ENCODE measurements at places on chromosomes 12 and 14.
A peak's percentile ranks its signal among the peaks of the same experiment; 100 is the strongest.

DNA sequence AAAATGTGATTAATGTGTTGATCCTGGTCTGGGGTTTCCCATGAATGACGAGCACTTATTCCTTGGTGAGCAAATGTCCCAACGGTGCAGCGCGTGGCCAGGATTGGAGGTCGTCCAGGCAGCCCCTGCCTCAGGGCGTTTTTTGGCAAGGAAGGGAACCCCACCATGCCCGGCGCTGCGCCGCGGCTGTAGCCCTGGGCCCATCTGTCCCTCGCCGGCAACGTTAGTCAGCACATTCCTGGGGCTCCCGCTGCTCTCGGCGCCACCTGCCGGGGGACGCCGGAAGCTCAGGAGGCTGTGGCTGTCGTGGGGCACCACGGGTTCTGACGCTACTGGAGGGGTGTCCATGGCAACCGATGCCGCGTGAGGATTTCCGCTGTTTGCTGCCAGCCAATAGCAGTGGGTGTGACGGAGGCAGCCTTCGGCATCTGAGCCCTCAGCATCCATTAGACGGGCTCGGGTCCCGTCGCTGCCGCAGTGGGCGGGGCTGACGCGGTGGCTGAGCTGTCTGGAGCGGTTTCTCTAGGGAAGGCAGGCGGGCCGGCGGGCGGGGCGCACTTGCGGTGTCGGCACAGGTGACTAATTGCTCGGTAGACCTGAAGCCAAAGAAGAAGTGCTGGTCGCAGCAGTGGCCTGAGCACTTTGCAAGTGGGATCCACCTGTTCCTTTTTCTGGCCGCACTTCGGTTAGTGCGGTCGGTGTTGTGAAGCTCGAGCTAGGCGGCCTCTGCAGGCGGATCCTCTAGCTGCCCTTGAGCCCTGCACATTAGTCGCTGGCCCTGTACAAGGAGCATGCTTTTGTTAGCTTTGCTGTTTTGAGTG lies 29.5 kb downstream of the RAB35 start:
- DNase-seq = peak; percentile 97

GRCh38 chr12:67646775-67647174 lies 1.8 kb upstream of the DYRK2 start:
- no peak for DNase-seq

DNA sequence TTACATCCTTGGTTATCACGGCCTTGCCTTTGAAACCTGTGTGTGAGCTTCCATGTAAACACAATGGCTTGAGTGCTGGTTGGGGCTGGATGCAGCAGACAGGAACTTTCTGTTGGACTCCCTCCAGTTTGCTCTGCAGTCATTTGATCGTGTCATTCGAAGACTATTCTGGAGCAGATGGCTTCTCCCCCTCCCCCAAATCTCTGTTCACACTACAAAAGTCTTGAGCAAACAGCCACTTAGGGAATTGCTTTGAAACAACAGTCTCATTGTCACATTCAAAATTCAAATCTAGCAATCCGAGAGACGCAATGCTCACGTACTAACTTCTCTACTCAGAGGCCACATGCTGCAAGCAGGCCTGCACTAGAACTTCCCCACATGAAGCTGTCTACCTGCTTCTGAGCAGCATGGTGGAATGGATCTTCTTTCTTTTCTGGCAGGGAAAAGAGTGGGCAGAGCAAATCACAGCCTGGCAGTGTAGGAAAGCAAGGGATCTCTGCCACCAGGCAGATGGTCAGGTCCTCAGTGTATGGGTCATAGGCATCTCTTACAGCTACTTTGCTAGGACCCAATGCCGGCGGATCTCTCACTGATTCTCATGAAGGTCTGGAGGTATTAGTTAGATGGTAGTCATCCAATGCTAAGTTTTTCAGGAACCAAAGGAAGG lies 214.2 kb downstream of the PPM1H start:
- peak; percentile 55 for DNase-seq

DNA sequence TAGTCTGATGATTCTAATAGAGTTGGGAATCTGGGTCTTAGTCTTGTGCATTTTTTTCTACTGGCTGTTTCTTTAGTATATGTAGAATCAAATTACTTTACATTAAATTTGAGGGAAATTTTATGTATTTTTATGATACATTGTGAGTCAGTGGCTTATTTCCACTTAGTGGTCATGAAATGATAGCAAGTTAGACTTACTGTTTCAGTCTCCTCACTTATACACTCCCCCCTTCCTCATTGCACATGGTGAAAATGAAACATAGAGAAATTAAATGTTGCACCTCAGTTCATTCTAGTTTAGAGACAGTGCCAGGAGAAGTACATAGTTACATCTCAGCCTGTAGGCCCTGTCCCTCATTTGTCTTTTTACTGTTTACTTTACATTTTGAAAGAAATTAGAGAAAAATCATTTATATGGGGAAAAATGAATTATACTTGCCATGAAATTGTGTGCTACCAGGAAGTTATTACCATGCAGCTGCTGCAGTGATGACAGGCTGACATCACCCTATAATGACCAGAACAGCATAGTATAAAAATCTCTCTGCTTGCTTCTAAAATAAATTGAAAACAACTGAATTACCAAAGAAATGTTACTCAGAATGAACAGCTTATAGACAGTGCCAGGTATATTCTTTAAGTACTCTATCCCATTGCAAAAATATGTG lies 113.2 kb downstream of the TRMT5 start:
- DNase-seq = no peak

DNA sequence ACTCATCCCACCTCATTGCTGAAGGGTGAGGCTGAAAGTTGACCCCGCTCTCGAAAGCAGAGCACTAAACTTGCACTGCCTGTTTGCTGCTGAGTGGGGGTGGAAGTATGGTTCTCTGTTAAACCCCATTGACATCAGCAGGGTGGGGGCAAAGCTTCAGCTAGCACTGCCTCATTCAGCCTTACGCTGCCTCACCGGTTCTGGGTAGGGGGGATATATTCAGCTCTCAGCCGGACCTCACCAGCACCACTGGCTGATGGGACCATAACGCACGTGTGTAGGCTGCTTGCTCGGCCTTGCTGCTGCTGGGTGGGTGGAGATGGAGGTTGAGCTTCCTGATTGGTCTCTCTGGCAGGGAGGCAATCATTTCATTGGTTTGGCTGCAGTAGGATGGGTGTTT lies 265.7 kb upstream of the RTL1 start:
- no peak for DNase-seq

DNA sequence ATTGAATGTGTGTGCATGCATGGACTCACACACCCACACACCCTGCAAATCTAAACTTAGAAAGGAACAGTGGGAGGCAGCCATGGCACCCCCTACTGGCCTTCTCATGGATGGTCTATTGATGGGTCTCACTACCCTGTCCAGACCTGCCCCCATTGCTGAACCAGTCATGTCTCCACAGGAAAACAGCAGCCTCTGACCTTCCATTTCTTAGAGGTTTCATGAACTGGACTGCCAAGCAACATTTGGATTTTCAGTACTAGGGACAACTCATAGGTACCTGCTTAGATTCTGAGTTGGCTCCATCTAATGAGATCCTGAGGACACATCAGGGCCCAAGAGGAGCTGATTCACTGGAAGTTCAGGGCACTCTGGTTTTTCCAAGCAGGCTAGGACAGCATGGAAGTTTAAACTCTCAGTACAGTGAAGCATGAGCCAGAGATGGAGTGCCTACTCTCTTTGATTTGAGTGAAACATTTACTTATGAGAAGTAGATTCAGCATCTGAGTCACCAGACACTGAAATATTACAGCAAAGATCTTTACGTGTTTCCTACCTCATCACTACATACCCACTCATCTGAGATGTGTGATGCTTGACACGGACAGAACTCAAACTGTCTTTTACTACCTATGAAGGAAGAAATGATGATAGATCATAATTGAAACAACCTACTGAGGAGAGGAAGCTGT lies 98.9 kb upstream of the PLEKHG7 start:
- no peak for DNase-seq

GRCh38 chr12:58419196-58419760 lies 477.9 kb downstream of the ATP23 start:
- DNase-seq = peak; percentile 18

GRCh38 chr12:56590237-56590830 lies 39.8 kb downstream of the BAZ2A start:
- no peak for DNase-seq

DNA sequence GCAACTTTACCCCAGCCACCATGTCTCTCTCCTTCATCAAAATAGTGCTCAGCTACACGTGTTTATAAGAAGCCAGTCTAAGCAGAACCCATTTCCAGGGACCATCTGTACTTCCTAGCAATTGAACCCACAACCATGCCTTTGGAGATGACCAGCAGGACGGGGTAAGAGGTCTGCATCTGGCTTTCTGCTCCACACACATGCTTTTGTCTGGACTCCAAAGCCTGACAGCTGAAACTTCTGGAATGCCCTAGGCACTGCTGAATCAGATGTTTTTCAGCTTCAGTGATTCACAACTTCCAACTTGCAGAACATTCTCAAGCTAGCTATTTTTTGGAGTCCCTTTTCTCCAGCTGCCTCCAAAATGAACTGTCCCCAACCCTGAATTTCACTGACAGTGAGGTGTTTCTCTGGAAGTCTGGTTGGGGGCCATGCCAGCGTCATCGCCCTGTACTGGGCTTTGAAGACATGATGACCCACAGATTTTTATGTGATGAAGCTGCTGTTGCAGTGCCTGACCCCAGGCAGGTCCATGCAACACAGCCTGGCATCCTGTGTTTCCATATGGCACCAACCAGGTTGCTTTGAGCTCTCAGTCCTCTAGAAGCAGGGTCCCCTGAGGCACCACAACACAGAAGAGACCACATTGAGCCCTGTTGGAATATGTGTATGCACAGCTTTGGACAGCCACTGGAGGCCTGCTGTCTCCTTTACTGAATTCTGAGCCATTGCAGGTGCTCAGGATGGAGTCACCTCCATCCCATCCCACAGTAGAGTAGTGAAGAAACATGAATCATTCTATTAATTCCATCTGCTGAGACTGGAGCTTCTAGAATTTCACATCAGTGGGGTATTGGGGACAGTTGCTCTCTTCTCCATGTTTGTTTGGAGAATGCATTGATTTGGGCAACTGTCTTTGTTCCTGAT lies 80.2 kb downstream of the NUAK1 start:
- DNase-seq = no peak

- no peak for DNase-seq
These were observed 51.2 kb downstream of the SLC2A13 start for GRCh38 chr12:40054555-40055227.

- no peak for DNase-seq
These were observed 157.7 kb upstream of the AVPR1A start for GRCh38 chr12:63308671-63309070.

GRCh38 chr12:88952562-88952942 lies 372.3 kb upstream of the KITLG start:
- no peak for DNase-seq

DNA sequence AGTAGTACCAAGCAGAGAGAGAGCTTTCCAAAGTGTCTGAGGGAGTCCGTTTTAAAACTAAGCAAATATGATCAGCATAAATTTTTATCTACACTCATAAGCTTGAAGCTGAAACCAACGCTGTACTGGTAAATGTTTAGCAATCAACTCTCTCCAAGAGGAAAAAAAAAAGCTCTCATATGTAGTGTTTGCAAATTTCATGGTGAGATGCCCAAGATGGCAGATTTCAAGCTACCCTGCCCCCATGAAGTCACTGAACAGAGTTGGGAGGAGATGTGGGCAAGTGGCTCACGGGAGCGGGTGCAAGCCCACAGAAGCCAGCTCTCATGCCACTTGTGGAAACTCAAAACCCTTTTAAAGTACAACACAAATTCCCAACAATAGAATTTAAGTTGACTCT lies 475.8 kb downstream of the BCAT1 start:
- DNase-seq = no peak

DNA sequence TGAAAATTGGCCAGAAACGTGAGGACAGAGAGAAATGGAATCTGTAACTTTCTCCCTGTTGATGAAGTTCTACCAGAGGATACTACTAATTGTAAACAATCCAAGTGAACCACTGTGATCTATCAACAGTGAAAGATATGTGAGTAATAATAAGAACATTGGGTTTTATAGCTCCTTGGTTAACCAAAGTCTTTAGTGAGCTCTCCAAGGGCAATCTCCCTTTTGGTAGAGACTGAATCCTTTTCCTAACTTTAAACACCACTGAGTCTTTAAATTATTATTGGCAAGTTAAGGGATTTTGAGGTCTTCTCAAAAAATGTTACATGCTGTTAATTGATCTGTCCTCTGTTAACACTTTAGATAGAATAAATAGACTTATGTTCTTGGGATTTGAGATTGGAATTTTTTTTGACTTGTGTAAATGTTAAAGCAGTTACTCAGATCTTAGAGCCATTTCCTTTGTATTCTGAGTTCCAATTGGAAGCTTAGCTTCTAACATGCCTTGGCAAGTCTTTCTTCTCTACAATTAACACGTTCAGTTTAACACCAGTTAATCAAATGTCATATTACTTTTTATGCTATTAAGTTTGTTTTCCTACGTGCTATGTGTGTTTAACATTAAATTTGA lies 338.2 kb upstream of the DDHD1 start:
- DNase-seq = no peak

DNA sequence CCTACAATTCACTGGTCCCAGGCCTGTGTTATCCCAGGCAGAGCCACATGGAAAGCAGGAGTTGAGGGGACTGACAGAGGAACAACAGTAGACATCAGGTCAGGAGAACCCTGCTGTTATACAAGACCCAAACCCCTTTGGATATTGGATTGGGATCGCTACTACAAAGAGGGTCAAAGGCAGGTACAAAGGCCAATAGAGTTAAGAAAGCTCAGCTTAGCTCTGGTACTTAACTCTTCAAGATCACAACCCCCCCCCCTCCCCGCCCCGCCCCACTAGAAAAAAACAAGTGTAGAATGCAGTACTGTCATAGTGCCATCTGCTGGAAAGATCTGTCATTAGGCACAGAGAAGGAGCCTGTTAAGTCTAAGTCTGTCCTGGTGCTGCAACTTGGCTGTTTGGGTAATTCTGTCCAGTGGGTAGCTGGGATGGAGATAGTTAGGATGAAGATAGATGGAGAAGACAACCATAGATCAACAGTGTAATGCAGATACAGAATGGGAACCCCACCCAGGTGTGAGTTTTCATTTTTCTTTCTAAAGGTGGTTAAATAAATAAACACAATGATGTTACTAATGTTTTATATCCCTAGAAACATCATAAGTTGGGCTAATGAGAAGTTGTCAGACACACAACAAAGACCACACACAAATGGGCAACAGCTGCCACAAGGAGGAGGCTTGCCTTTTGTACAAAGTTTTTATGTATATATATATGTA lies 17.2 kb downstream of the REM2 start:
- DNase-seq = peak; percentile 21

DNA sequence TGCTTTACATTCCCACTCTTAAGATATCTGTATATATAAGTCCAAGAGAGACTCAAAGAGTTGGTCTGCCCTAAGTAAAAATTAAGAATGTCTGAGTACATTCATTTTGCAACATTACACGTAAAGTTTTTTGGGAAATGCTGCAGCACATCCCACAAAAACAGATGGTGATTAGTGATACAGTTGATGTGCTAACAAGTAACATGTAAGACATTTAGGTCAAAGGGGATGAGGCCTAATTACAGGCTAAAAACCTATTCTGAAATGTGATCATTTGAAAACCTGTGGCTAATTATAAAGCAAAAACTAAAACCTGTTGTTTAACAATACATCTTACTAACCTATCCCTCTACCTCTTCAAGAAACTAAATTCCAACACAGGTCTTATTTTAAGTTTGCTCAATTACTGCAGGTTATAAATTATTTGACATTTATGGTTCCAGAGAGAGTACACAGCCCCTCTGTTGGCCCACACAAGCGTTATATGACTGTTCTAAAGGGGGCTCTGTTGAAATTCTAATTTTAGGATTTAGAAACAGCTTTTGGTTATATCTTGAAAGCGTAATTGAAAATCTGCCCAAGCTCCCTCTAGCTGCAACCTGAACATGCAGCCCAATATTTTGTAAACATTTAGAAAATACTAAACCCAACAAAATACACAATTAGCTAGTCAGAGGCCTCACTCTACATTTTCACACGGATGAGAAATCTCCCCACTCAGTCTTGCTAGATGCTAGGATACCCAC lies 42.9 kb downstream of the BRAP start:
- no peak for DNase-seq

All from NCI-H1092 treated with DMSO at 0.1 percent for 48 hours (cell line).